ENCODE measurements at places on chromosomes 5 and 9. TPM values are rescaled to one million over a fixed set of nuclear protein-coding genes. Genes with fewer than 3 reads are reported as not detected.

CRB2 gene
- 0.75 TPM for total RNA-seq

PHPT1 gene
- total RNA-seq = 95.3 TPM

DNA sequence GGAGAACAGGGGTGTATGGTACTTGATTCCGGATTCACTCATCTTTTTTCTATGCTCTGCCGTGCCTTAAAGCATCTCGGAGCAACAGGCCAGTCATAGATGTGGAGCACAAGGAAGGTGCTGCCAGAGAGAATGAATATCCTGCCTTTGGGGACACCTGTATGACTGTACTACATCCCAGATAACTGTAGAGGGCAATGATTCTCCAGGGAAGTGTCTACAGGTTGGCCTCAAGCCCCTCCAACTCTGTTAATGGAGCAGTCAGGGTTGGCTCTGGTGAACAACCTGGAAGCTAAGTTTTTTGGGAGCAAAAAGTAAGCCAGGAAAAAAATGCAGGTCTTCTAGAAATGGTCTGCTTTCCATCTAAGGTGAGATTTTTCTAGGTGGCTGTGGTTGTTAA lies 71.0 kb downstream of the NREP start:
- no peaks in the 10 kb centered on the region for H3K36me3 ChIP-seq
- H3K4me1 ChIP-seq = peaks cover 6% of the 10 kb centered on the region
- no peak overlapping the region for H3K4me3 ChIP-seq
- H3K27ac ChIP-seq = no peak overlapping the region
- no peak for DNase-seq

- no peaks in the 10 kb centered on the region for H3K27me3 ChIP-seq
- no peak overlapping the region for H3K4me3 ChIP-seq
- no peak for DNase-seq
- no peaks in the 10 kb centered on the region for H3K4me1 ChIP-seq
- H3K36me3 ChIP-seq = no peaks in the 10 kb centered on the region
Measured at GRCh38 chr5:110112348-110112747, 422.6 kb downstream of the MAN2A1 start.

DNA sequence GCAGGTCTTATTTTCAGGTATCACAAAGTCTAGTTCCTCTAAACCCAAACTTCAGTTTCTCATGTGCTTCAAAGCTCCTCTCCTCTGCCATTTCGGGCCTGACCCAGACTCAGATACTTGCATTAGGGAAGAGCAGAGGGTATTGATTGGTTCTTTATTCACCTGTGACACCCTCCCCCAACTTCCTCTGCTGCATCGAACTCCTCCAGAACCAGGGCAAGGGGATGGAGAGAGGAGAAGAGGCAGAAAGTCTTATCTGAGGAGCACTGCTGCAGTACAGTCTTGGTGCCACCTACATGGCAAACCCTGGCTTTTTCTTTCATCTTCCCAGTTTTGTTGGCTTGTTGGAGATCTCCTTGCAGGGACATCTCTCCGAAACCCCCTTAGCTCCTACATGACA lies 96.0 kb upstream of the OSMR start:
- DNase-seq = no peak
- no peaks in the 10 kb centered on the region for H3K4me1 ChIP-seq
- H3K36me3 ChIP-seq = no peaks in the 10 kb centered on the region
- no peak overlapping the region for H3K27ac ChIP-seq

GRCh38 chr9:84339503-84339902 lies 1.1 kb downstream of the SLC28A3 start:
- no peak for DNase-seq
- H3K27me3 ChIP-seq = no peaks in the 10 kb centered on the region
- H3K4me3 ChIP-seq = no peak overlapping the region

DNA sequence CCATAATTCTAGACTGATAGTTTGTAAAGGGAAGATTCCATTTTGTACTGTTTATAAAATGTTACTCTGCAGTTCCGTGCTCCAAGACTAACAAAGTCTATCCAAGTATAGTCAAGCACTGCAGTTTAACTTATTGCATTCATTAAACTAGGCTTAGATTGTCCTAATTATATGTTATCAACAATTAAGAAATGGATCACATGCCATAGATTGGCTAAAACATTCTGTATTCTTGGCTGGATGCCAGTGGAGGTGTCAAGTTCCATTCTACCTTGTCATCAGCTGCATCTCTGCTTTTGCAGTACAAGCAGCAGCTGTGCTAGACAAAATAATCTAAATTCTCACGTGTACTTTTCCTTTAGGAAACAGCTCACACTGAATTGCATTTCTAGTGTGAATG lies 69.4 kb upstream of the MEF2C start:
- H3K4me1 ChIP-seq = no peaks in the 10 kb centered on the region
- H3K36me3 ChIP-seq = no peaks in the 10 kb centered on the region
- H3K27me3 ChIP-seq = no peaks in the 10 kb centered on the region

All from transverse colon (tissue), 4 donors.